ENCODE measurements at places on chromosomes 7 and 10.
A peak's percentile ranks its signal among the peaks of the same experiment; 100 is the strongest.

- DNase-seq, result no peak
Observed at GRCh38 chr7:74511345-74511744, 57.6 kb downstream of the GTF2IRD1 start.

DNA sequence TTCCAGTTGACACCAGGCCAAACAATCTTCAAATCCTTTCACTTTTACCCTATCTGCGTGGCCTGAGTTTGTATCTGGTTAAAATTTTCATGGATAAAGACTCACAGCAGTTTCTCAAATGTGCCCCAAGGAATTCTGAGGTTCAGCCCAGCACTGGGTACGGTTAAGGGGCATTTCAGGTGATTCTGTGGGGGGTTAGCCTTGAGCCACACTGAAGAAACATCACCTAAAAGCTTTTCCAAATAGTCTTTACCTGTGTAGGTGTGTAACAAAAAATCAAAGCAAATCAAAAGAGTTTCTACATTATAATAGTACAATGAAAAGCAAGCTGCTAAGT, 83.8 kb upstream of the DNAJC1 start:
- no peak for DNase-seq

DNA sequence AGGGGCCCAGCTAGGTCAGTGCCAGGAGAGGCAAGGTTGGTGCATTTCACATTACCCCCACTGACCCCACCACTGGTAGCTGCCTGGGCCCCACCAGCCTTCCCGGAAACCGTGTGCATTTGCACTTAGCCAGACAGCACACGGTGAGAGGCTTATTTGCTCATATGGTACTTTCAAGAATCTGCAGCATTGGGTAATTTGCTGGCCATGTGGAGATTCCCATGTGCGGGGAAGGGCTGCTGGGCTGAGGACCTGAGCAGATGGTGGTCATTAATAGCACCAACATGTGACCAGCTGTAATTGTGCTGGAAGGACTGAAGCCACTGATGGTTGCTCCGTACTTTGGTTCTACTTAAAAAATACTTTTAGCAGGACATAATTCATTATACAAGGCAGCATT, 323.8 kb downstream of the DPP6 start:
- no peak for DNase-seq

GRCh38 chr7:77702513-77702912, 6.3 kb downstream of the RSBN1L start:
- no peak for DNase-seq

DNA sequence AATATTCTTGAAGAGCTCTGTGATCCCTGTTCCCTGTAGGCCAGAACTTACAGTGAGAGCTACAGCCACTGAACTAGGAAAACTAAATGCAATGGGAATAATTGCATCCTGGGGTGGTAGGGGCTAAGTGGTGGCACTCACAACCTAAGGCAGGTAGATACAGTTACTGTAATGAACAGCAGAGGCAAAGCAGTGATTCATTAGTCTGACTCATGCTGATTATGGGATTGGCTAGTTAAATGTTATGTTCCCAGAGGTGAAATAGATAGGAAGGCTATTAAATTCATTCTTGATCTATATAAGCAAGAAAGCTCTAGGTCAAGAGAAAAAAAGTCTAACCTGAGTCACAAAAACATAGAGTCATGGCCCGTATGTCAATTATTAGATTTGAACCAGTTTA, 173.1 kb upstream of the MALRD1 start:
- DNase-seq, result no peak

DNA sequence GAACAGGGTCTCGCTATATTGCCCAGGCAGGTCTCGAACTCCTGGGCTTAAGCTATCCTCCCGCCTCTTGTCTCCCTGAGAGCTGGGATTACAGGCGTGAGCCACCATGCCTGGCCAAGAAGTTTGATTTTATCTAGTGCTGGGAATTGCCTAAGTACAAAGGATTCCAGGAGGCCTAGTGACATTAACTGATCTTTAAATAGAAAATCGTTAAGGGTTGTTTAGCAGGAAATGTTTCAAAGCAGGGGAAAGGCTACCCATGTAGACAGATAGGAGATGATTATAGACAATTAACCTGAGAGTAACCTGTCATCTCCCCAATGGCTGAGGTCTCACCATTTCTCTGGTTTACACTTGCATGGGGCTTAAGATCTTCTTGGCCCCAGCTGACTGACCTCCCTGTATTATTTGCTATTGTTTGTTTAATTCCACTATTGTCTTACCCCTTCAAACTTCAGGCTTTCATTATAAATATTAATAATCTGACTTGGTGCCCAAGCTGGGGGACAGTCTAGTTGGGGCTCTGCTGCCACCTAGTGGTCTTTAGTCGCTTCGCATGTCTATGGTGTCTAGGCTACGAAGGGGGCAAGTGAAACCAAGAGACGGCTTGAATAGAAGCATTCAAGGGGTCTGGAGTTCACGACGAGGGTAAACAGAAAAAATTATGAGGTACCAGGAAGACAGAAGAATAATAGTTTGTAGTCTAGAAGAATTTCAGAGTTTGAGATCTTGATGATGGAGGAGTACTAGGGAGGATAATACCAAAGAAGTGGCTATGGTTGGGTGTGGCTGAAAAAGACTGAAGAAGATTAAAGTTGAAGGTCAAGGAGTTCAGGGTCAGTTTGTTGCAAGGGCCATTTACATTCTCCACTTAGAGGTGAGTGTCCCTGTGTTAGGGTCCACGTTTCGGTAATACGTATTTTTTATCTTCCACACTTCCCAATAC, 40.4 kb upstream of the BPGM start:
- DNase-seq, result peak; percentile 82

DNA sequence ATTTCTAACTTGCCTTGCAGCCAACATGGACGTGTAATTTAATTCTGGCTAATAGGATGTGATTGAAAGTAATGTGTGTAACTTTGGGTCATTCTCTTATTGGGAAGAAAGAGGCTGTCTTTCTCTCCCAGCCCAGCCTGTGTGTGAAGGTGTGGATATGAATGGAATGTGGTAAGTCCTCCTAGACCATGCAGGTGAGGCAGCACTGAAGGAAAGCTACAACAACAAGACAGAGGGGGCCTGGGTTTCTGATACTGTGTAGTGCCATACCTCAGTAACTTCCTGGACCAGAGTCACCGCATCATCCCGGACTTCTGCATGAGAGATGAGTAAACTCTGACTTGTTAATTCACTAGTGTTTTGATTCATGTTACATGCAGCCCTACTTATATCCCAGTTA, 237.0 kb downstream of the EXOC4 start:
- DNase-seq, result no peak

DNA sequence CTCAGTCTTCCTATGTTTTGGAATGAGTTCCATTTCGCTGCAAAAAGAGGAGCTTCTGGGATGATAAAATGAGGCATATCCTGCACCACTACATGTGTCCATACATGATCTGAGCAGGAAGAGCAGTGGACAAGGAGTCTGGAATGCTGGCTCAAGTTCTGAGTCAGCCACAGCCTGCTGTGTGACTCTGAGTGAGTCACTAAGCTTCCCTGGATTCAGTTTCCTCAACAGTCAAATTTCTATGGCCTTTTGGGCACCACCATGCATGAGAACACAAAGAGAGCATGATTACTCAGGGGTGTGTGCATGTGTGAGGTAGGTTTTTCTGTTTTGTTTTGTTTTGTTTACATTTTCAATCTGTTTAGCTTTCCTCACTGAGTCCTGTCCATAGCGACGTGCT, 254.6 kb downstream of the ANKRD30A start:
- DNase-seq, result no peak

DNA sequence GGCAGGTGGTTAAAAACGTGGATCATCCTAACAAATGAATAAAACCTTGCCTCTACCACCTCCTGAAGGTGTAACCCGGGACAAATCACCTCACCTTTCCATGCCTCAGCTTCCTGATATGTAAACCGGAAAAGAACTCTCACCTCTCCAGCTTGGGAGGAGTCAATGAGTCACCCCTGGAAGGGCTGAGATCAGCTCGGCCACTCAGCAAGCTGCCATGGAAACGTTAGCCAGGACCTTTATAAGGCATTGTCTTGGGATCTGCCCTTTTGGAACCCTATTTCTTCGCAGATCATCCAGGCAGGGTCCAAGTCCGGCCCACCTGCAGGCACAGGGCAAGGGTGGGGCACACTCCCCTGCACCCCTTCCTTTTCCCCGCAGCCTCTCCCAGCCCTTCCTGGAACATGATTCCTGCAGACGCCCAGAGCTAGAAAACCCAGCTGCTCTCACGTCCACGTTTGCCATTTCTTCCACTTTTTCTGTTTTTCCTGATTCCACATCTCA, 81.6 kb upstream of the PFKP start:
- no peak for DNase-seq

DNA sequence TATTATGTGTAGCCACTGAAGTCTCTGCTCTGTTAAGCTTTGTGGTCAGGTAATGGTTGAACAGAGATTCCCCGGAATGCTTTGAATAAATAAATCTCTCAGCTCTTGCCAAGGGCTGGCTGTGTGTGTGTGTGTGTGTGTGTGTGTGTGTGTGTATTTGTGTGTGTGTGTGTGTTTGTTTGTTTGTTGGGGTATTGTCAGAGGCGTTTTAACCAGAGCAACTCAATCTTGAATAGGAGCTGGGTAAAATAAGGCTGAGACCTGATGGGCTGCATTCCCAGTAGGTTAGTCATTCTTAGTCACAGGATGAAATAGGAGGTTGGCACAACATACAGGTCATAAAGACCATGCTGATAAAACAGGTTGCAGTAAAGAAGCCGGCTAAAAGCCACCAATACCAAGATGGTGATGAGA, 256.2 kb upstream of the CACNA2D1 start:
- DNase-seq, result no peak

- no peak for DNase-seq
Observed at GRCh38 chr10:1293636-1294435, 237.7 kb downstream of the WDR37 start.

GRCh38 chr7:50502947-50503346, 52.8 kb upstream of the FIGNL1 start:
- no peak for DNase-seq

DNA sequence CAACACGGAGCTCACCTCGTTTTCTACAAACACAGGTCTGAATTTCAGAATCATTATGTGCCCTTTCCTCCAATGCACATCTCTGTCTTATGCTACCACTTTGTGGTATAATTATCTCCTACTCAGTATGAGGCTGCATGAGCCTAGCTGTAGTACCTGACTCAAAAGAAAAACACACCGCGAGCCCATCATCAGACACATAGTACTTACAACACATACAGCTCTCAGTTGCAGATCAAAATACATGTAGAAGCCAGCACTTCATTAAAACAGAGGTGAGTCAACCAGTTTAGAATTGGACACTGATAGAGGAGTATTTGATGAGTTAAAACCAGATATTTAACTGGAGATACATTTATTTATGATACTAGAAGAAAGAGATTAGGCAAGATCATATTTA, 1.4 kb upstream of the RTKN2 start:
- DNase-seq, result no peak

GRCh38 chr7:19377611-19378344, 232.6 kb upstream of the FERD3L start:
- DNase-seq, result no peak

DNA sequence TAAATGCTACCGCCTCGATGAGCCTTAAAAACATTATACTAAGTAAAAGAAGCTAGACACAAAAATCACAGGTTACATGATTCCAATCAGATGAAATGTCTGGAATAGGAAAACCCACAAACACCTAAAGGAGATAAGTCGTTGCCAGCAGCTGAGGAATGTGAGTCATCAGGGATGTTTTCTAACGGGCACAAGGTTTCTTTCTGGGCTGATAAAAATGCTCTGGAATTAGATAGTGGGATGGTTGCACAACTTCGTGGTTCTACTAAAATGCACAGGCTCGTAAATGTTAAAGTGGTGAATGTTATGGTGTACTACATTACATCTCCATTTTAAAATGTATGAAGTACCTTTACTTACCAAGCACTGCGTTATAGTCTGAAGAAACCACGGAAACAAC, 9.7 kb downstream of the ABLIM1 start:
- peak; percentile 84 for DNase-seq

- DNase-seq, result peak; percentile 33
Observed at GRCh38 chr10:28679581-28680357, 2.4 kb downstream of the BAMBI start.

- DNase-seq, result no peak
Observed at GRCh38 chr7:99076615-99077014, 67.3 kb downstream of the SMURF1 start.

DNA sequence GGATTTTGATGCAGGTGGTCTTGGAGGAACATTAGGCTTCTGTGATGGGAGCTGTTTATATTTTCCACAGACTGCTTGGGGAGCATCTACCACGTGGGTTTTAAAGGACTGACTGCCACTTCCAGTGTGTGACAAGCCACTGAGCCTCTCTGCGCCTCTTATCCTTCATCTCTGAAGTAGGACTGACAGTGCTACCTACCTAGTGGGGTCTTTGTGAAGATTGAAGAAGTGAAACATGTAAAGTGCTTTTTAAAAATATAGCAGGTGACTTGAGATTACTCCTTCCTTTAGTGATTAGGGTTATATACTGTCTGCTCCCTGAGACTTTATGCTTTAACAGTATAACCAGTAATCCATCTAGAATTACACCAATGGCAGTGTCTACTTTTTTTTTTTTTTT, 29.9 kb downstream of the NKX2-3 start:
- DNase-seq, result no peak

DNA sequence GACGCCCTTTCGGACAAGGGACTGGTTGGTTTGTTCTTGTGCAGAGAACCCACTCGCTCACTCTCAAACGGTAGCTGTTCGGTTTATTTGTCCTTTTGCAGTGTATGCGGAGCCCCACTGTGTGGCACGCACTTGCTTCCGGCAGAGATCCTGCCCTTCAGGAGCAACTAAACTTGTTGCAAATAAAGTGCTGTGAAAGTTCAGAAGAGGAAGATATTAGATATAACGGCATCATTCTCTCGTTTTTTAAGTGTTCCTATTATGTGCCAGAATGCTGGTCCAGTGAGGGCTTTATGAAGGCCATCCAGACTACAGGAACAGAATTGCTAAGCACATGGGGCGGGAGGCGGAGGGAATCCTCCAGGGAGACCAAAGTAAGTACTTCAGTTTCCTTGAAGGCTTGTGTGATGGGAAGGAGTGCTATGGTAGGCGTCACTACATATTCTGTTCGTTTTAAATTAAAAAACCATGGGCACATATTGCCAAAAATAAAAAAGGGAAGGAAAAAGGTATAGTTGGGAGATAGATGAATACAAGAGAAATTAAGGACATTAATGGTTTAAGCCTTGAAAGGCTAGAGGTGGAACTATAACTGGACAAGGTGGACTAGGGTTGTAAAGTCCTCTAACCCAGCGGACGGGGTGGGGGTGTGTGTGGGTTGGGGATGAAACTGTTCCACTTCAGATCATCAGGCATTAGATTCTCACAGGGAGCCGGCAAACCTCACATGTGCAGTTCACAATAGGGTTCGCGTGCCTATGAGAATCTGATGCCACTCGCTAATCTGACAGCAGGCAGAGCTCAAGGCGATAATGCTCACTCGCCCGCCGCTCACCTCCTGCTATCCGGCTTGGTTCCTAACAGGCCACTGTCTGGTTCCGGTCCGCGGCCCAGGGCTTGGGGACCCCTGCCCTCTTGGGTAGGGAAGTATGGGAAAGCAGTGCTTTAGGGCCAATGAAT, 704 bp upstream of the ERLIN1 start:
- DNase-seq, result peak; percentile 67

DNA sequence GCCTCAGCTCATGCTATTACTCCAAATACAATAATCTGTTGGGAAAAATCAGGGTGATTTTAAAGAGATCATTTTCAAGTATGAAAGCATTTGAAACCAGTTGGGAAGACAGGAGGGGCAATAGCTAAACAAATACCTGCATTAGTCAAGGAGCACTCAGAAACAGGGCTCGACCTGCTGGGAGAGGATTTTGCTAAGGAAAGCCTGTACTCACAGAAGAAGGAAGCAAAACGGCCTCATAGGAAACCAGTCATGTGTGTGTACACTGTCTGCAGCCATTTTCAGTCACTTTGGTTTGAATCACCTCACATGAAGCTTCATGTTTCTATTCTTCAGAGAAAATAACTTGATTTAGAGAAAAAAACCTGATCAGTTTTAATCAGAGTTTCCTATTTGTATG, 38.6 kb downstream of the FZD1 start:
- no peak for DNase-seq
